Right lobe of liver (tissue), 6 donors: ENCODE measurements at places on chromosomes 16 and 17. TPM values are rescaled to one million over a fixed set of nuclear protein-coding genes. Genes with fewer than 3 reads are reported as not detected.
A peak's percentile ranks its signal among the peaks of the same experiment; 100 is the strongest.

The C1QTNF8 gene
- not detected for total RNA-seq

The TNRC6C gene
- total RNA-seq = 6.5 TPM

The NLRC3 gene
- 0.72 TPM for total RNA-seq

GRCh38 chr17:63911657-63912100, 621 bp upstream of the CSHL1 start:
- no peak overlapping the region for H3K4me3 ChIP-seq
- DNase-seq = no peak
- H3K27ac ChIP-seq = no peak overlapping the region
- no peaks in the 10 kb centered on the region for H3K36me3 ChIP-seq
- no peaks in the 10 kb centered on the region for H3K4me1 ChIP-seq

GRCh38 chr16:13038591-13038990, 137.2 kb downstream of the SHISA9 start:
- no peak for DNase-seq
- H3K4me1 ChIP-seq = no peaks in the 10 kb centered on the region
- no peaks in the 10 kb centered on the region for H3K36me3 ChIP-seq

DNA sequence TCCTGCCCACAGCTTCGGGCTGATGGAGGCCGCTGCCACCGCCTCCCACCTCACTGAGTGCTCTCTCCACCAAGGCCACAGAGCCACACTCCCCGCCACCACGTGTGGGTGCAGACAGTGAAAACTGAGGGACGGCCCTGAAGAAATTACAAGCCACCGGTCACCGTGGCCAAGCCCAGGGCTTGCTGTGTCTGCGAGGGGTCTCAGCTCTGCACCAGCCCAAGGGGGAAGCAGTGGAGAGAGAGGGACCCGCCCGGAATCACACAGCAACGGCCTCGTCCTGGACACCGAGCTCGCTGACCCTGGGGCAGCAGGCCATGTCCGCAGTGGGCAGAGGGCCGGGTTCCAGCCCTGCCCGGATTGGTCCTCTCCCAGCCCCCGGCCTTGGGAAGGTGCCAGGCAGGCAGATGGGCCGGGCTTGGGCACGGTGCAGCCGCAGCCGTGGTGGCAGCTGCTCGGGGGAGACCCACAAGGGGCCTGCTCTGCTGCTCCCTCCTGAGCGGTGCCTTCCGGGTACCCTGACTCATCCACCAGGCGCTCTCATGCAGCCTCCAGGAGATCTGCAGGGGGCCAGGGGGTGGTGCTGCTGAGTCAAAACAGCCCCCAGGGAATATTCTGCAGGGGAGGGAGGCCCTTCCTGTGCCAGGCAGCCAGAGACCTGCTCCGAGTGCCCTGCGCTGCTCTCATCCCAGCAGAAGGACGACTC, 52.0 kb downstream of the CBFA2T3 start:
- H3K4me1 ChIP-seq = no peaks in the 10 kb centered on the region
- H3K4me3 ChIP-seq = no peak overlapping the region
- H3K27me3 ChIP-seq = no peaks in the 10 kb centered on the region
- no peak for DNase-seq
- no peaks in the 10 kb centered on the region for H3K36me3 ChIP-seq
- no peak overlapping the region for H3K27ac ChIP-seq

GRCh38 chr17:45668316-45668715, 115.8 kb upstream of the CRHR1 start:
- no peak overlapping the region for H3K27ac ChIP-seq
- H3K36me3 ChIP-seq = no peaks in the 10 kb centered on the region
- H3K4me1 ChIP-seq = no peaks in the 10 kb centered on the region

The KIF2B gene
- not detected for total RNA-seq

The CALB2 gene
- total RNA-seq = not detected

DNA sequence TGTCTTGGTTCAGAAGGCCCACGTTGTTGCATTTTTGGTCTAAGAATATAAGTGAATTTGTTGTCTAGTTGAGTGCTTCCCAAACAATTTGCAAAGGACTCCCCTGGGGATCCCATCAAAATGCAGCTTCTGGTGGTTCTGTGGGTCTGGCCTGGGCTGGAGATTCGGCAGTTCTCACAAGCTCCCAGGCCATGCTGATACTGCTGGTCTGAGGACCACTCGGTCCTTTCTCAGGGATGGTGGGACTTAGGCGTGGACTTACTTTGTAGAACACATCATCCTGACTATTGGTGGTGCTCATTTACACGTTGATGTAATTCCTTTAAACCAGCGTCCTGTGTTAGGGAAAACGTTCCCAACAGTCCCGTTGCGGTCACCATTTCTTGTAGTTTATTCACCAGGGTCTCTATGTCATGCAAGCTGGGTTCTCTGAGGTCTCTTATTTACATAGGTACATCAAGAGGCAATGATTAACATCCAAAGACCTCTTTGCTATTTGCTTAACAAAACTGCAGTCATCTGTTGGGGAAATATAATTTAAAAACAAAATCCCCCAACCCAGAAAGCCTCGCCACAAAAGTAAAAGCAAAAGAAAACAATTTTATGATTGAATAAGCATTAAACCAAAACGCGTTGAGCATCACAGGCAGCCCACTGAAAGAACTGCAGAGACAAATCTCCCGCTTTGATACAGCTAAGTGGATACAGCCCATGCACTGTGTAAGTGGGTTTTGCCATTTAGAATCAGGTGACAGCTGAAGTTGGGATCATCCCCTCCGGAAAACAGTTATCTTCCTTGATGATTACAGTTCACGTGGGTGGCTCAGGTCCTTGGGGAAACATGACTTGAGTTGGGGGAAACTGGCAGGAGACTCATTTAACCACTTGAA, 39.0 kb upstream of the SEC14L1 start:
- no peak for DNase-seq
- no peaks in the 10 kb centered on the region for H3K36me3 ChIP-seq
- H3K4me3 ChIP-seq = no peak overlapping the region
- no peak overlapping the region for H3K27ac ChIP-seq
- no peaks in the 10 kb centered on the region for H3K4me1 ChIP-seq

- no peak for DNase-seq
- H3K27me3 ChIP-seq = peaks cover 6% of the 10 kb centered on the region
- no peaks in the 10 kb centered on the region for H3K4me1 ChIP-seq
- H3K4me3 ChIP-seq = no peak overlapping the region
- no peak overlapping the region for H3K27ac ChIP-seq
Observed at GRCh38 chr16:86298758-86299134, 211.6 kb upstream of the FOXF1 start.

The GALR2 gene
- not detected for total RNA-seq

The HAP1 gene
- total RNA-seq = 0.07 TPM

GRCh38 chr16:67184995-67185650, 1.4 kb upstream of the MATCAP1 start:
- peaks cover 16% of the 10 kb centered on the region for H3K4me1 ChIP-seq
- DNase-seq = peak; percentile 92
- H3K27ac ChIP-seq = no peak overlapping the region
- no peaks in the 10 kb centered on the region for H3K27me3 ChIP-seq
- no peak overlapping the region for H3K4me3 ChIP-seq

The ACLY gene
- 26.8 TPM for total RNA-seq

DNA sequence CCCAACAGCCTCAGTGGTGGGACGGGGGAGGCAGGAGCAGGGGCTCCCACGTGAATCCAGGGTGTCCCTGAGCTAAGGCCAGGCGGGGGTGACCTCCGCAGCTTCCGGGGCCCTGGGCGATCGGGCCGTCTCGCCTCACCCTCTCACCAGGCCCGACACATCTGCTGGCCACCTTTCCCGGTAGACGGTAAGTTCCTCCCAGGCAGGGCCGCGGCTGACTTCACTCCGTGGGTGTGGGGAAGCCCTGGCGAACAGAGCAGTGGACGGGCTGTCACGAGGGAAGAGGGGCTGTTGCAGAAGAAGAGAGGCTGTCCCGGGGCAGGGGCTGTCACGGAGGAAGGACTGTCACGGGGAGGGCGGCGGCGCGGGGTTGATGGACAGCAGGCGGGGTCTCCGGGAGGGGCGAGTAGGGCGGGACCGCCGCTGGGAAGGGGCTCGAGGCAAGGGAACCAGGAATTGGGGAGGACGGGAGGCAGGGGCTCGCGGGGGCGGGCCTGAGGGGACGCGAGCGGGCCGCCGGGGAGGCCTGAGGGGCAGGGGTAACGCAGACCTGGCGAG, 498 bp downstream of the PKMYT1 start:
- peak overlapping the region; percentile 94 for H3K4me3 ChIP-seq
- no peak overlapping the region for H3K27ac ChIP-seq
- no peaks in the 10 kb centered on the region for H3K36me3 ChIP-seq
- no peaks in the 10 kb centered on the region for H3K27me3 ChIP-seq
- DNase-seq = no peak

DNA sequence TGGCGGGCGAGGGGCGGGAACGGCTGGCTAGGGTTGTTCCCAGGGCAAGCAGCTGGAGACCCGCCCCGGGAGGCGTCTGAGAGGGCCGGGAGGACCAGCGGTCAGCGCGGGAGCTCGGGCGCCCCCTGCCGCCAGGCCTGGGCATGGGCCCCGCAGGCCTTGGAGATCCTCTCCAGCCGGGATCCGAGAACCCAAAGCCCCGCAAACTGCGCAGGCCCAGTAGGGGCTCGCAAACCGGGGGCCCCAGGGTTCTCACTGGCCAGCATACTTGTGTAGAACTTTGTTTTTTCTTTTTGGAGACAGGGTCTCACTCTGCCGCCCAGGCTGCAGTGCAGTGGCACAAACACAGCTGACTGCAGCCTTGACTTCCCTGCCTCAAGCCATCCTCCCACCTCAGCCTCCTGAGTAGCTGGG, 20.8 kb upstream of the ZNF423 start:
- H3K27ac ChIP-seq = no peak overlapping the region
- no peak for DNase-seq
- no peak overlapping the region for H3K4me3 ChIP-seq

The ABCC11 gene
- 7.6 TPM for total RNA-seq

The GLP2R gene
- 0.12 TPM for total RNA-seq

DNA sequence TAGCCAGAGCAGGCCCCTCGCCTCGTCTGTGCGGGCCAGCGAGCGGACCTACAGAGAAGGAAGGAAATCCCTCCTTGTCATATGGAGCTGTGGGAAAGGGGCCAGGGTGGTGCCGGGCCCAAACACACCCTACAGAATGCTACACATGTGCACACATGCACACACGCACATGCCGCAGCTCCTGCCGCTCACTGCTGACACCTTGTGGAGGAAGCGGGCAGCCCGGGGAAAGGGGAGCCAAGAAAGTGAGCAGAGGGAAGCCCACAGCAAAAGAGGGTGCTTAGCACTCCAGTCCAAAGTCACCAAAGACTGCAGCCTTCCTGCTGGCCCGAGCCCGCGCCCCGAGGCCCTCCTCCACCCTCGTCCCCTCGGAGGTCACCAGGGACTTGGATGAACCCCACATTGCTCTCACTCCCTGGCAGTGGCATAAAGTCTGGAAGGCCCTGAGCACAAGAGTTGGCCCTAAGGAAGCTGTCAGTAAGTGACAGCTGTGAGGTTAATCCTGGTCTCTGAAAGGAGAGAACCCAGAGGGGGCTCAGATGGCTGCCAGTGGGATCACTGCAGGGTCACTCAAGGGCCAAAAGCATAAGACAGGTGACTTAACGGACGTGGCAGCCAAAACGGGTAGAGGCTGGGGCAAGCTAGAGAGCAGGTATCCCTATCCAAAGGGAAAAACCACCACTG, 68.2 kb downstream of the MYO18A start:
- DNase-seq = peak; percentile 74
- H3K27ac ChIP-seq = no peak overlapping the region
- H3K27me3 ChIP-seq = no peaks in the 10 kb centered on the region
- peaks cover 3% of the 10 kb centered on the region for H3K4me1 ChIP-seq

- no peaks in the 10 kb centered on the region for H3K4me1 ChIP-seq
- H3K36me3 ChIP-seq = no peaks in the 10 kb centered on the region
- H3K27me3 ChIP-seq = no peaks in the 10 kb centered on the region
Observed at GRCh38 chr17:32569171-32570080, 82.6 kb downstream of the CDK5R1 start.
